ENCODE measurements at places on chromosomes 5 and 9.
A peak's percentile ranks its signal among the peaks of the same experiment; 100 is the strongest.

GRCh38 chr5:158011422-158011821, 152.5 kb upstream of the CLINT1 start:
- no peak for DNase-seq

DNA sequence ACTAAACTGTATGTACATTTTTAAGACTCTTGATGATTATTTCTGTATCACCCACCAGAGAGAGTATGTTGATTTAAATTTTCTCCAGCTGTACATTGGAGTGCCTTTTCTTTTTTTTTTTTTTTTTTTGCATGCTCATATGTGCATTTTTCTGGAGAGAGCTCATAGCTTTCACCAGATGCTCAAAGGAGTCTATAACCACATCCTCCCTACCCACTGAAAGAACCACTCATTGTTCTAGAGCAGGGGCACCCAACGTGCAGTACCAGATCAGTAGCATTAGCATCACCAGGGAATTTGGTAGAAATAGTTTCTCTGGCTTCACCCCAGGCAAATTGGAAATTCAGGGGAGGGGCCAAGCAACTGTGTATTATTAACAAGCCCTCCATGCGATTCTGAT, 53.9 kb upstream of the TMEM171 start:
- peak; percentile 48 for DNase-seq

GRCh38 chr5:96943799-96944198, 7.9 kb downstream of the LNPEP start:
- no peak for DNase-seq

DNA sequence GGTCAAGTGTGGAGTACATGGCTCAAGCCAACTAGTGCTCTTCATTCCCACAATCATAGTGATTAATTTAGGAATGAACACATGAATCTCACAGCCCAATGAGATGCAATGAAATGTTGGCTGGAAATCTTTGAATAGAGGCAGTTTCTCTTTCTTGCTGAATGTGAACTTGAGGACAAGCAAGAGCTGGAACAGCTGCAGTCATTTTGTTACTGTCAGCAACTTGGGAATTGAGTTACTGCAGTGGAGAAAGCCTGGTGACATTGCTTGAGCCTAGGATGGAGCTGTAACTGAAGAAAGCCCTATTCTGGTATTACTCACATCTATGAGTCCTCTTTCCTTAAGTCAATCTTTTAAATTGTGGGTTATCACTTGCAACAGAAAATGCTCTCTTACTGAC, 62.3 kb downstream of the YIPF5 start:
- DNase-seq, result no peak

- no peak for DNase-seq
Measured at GRCh38 chr9:8572209-8572608, 772.6 kb upstream of the DMAC1 start.

DNA sequence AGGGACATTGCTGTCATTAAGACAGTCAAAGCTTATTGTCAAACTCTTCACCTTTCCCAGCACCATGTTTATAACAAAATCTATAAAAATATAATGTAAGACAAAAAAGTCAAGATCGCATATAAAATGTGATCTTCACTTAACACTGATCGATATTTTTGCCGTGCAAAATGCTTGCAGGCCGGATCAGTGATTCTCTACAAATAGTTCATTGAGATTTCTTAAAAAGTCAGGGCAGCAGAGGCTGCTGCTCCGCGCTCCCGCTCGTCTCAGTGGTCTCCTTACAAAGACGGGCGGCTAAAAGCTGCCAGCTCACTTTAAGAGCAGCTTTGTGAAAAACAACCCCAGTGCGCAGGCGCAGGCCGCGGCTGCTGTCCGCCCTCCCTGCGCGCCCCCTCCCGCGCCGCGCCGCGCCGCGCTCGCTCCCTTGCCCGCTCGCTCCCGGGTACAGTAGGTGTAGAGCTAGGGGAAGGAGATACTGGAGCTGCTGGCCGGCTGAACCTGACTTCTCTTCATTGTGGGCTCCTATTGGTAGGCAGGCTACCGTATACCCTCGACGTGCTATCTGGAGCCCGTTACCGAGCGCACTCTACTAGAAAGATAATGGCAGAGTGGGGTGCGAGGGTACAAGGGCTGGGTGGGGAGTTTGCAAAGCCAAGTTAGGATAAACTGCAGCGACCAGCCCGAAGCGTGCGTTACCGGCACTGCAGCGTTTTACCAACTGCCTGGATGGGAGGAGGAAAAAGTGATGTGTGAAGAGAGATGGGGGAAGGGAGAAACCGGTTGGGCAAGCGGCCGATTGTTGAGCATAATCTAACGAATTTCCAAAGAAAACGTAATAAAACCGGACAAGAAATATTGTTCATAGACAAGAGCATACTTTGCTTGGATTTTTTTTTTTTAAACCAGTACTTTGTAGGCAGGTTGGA, at the start of gene ARRDC3:
TSS of gene ARRDC3 (minus strand) at position 291 of the 929 bp plus-strand sequence. CDS start at position 66, 225 bp downstream.
- DNase-seq, result peak; percentile 96

GRCh38 chr9:19441730-19442129, 32.9 kb downstream of the ACER2 start:
- no peak for DNase-seq

- no peak for DNase-seq
Measured at GRCh38 chr5:55724281-55724680, 12.2 kb upstream of the SLC38A9 start.
